ENCODE measurements at places on chromosomes 4 and X.

GRCh38 chr4:109174224-109174953, 128.1 kb downstream of the COL25A1 start:
- DNase-seq: no peak

- no peak for DNase-seq
Measured at GRCh38 chr4:16597845-16598596, 300.4 kb downstream of the LDB2 start.

DNA sequence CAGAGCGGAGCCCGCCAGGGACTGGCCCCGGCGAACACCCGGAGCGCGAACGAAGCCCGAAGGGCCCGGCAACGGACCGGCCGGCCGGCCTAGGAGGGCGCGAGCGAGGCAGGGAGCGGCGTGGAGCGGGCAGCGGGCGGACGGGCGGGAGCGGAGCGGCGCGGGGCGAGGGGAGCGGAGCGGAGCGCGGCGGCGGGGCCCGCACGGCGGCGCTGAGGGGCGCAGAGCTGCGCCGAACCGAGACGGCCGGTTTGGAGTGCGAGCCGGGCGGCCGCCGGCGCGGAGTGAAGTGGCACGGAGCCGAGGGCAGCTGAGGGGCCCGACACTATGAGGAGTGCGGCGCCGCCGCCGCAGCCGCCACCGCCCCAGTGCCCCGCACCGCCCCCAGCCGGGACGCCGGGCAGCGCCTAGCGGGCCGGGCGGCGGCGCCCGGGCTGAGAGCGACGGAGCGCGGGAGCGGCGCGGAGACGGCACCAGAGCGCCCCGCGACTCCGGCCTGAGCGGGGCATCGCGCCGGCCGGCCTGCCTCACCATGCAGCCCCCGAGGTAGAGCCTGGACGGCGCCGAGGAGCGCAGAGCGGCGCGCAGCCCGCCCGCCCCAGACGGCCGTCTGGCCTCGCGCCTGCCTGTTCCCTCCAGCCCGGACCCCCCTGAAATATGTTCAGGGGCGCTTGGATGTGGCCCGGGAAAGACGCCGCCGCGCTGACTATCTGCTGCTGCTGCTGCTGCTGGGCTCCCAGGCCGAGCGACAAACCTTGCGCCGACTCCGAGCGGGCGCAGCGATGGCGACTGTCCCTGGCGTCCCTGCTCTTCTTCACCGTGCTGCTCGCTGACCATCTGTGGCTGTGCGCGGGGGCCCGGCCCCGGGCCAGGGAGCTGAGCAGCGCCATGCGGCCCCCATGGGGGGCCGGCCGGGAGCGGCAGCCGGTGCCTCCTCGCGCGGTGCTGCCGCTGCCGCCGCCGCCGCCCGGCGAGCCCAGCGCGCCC, 793 bp downstream of the NALF2 start:
- DNase-seq: no peak

GRCh38 chr4:26884486-26884988, 23.9 kb downstream of the STIM2 start:
- no peak for DNase-seq

DNA sequence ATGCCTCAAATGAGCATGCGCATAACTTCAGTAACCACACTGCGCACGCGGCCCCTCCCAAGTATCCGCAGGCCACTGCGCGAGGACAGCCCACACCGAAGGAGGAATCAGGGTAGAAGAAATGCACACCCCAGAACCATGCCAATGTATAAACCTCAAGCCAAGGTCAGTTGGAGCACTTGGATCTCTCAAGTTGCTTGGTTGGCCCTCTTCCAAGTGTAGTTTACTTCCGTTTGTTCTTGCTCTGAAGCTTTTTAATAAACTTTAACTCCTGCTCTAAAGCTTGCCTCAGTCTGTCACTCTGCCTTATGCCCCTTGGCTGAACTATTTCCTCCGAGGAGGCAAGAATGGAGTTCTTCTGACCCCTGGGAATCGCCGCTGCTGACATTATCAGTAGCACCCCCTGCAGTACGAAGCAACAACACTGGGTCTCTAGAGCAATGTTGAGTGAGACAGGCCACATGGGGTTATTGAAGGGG, 22.0 kb upstream of the SPINK2 start:
- no peak for DNase-seq
